ENCODE measurements at places on chromosomes 5 and 9.

- no peak for DNase-seq
These were observed 1062.3 kb upstream of the CDH10 start for GRCh38 chr5:25707093-25707492.

GRCh38 chr5:135642934-135643333 is 64.1 kb upstream of the CXCL14 start:
- DNase-seq = no peak

DNA sequence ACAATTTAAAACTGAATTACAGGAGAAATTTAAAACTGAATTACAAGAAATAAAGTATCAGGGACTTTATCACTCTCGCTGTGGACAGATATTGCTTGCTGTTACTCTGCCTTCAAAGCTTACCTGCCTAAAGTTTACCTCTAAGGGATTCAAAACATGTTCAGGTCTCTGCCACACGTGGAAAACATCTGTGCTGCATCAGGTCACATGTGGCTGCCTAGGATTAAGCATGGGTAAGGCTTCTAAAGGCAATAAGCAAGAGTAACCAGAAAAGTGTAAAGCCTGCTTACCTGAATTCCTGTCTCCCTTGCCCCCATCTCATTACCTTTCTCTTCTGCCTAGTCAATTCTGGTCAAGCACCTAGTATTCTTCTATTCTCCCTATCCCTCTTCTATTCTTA is 18.9 kb downstream of the MINAR2 start:
- DNase-seq = no peak

GRCh38 chr5:16593628-16594027 is 23.2 kb downstream of the RETREG1 start:
- no peak for DNase-seq

GRCh38 chr5:167916706-167917105 is 374.7 kb upstream of the WWC1 start:
- peak; percentile 21 for DNase-seq

GRCh38 chr9:2413160-2413805 is 208.3 kb upstream of the VLDLR start:
- no peak for DNase-seq

- no peak for DNase-seq
These were observed 102.5 kb upstream of the CDH10 start for GRCh38 chr5:24747327-24747726.

GRCh38 chr9:90274725-90275124 is 367.9 kb downstream of the DIRAS2 start:
- no peak for DNase-seq

GRCh38 chr9:130345897-130346385 is 80.4 kb downstream of the HMCN2 start:
- DNase-seq = no peak

DNA sequence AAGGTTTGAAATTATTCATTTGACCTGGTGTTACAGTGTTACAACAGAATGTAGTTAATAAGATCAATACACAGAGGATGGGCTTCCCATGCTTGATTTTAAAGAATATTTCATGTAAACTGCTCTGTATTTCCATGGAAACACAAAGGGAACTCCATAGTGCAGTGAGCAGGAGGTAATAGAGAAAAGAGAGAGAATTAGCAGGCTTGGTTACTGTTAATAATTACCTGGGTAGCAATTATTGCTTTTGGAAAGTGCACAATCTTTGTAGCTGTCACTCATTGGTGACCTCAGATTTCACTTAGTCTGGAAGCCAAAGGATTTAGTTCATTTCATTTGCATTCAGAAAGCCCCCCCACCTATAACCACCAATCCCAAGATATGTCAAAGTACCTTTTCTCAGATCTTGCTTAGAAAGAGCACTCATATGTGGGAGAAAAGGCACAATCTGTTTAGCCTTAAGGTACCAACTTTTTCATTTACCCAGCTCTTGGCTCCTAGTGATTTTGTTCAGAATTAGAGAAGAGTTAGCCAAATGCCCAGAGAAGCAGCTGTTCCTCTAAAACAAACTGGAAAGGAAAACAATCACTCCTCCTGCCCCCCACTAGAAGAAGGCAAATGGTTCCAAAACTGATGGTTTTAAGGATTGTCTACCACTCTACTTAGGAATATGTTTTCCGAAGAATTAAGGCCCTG is 234.5 kb upstream of the SLC24A2 start:
- no peak for DNase-seq

DNA sequence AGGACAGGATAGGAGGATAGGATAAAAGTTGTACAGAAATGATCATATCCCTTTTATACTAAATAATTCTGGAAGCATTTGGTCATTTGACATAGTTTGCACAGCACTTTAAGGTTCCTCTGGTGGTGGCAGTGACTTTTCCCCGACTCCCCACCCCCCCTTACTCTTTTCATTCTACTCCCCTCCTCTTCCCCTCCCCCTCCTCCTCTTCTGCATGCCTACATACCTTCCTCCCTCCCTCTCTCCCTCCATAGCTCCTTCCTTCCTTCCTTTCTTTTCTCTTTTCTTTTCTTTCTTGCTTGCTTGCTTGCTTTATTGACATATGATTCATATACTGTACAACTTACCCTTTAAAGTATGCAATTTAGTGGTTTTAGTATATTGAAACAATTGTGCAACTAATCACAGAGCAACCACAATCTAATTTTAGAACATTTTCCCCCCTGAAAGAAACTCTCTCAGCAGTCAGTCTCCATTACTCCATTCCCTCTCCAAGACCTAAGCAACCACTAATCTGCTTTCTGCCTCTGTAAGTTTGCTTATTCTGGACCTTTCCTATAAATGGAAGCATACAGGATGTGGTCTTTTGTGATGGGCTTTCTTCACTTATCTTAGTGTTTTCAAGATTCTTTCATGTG is 159.0 kb downstream of the HACD4 start:
- DNase-seq = peak; percentile 93

DNA sequence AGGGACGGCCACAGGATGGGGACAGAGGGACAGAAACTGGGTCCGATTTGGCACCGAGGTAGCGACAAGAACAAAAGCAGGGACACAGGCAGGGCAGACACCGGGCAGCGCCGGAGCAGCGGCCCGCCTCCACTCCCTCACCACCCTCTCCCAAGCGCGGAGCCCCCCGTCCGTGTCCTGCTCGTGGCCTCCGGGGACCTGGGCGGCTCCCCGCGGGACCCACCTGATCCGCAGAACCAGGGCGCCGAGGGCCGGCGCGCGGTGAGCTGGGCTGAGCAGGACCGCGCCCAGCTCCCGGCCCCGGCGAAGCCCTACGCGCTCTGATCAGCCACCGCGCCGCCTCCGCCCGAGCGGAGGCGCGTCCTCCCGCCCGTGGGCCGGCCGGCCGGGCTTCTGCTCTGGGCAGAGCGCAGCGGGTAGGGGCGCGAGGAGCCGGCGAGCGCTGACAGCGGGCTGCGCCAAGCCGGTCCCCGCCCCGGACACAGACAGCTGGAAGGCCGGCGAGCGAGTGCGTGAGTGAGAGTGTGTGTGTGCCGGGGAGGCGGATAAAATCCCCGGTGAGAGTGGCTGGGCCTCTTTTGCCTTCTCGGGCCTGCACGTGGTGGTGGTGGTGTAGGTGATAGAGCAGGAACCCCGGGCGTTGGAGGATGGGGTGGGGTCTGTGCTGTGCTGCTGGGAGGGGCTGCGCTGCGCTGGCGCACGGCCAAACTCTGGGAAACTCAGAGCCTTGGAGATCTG is at the start of gene GGTA1:
Gene GGTA1 (minus strand): TSS at position 418 of the 738 bp plus-strand sequence. CDS start 31,922 bp downstream, outside the sequence.
- peak; percentile 50 for DNase-seq

GRCh38 chr5:73605223-73606087 is 20.5 kb upstream of the ARHGEF28 start:
- DNase-seq = peak; percentile 42

- peak; percentile 38 for DNase-seq
These were observed 71.5 kb downstream of the ABCA1 start for GRCh38 chr9:104856413-104856941.

GRCh38 chr9:109251080-109251775 is 69.6 kb downstream of the EPB41L4B start:
- peak; percentile 65 for DNase-seq

DNA sequence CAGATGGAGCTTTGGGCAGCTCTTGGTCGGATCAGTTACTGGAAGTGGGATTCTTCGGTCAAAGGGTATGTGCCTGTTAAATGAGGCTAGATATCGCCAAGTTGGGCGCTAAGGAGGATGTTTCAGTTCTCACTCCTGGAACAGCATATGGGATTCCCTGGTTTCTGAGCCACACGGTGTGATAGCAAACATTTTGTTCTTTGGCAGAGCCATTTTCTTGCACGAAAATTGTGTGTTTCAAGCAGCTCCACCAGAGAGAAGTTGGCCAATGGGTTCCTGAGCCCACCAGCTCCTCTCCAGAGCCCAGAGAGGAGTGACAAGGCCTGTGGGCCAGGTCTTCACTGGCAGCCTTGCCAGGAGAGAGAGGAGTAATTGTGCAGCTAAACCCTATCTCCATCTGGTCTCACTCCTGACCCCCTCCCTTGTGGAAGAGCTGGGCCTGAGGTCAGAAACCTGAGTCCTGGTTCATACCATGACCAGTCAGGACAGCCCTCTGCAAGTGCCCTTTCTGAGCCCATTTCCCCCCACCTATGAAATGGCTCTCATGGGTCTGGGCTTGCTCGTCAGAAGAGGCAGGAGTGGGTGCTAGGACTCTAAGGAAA is 10.7 kb upstream of the SLC6A7 start:
- no peak for DNase-seq

GRCh38 chr5:76920491-76920890 is 32.4 kb upstream of the CRHBP start:
- no peak for DNase-seq

DNA sequence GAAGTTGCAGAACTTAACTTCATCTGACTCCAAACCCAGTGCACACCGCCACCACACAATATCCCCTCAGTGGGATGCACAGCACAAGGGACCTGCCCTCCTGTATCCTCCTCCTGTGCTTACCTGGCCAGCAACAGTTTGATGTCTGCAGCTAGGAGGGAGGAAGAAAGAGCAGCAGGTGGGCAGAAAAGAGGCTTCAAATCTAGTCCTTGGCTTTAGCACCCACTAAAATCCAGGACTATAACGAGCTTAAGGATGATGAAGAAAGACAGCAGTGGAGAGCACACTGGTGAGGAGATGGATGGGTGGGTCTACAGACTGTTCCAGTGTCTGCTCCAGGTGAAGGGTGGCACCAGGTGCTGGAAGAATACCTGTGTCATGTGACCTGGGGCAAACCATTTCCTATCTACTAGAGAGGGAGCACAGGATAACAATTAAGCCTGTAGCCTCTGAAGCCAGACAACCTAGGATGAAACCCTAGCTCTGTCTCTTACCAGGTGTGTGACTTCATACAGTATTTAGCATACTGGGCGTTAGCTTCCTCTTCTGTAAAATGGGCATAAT is 100.0 kb downstream of the SH3TC2 start:
- DNase-seq = no peak

GRCh38 chr9:110753731-110754231 is 85.2 kb downstream of the MUSK start:
- DNase-seq = peak; percentile 77

- no peak for DNase-seq
These were observed 62.2 kb downstream of the DMRTA1 start for GRCh38 chr9:22508790-22509189.

DNA sequence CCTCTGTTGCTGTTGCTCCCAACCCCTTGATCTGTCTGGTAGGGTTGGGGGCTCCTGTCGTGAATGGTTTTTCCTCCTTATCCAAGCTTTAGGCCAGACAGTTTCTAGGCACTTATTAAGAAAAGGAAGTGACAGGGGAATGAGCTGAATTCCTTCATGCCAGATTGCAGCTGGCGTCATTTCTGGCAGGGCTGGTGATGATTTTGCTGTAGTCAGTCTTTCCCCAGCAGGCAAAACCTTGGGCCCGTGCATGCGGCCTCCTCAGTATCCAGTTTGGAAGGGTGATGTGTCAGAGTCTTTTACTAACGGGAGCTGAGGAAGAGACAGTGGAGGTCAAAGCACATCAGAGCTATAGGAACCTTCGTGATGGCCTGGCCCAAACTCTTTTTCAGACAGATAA is 58.8 kb downstream of the COL27A1 start:
- DNase-seq = peak; percentile 48

DNA sequence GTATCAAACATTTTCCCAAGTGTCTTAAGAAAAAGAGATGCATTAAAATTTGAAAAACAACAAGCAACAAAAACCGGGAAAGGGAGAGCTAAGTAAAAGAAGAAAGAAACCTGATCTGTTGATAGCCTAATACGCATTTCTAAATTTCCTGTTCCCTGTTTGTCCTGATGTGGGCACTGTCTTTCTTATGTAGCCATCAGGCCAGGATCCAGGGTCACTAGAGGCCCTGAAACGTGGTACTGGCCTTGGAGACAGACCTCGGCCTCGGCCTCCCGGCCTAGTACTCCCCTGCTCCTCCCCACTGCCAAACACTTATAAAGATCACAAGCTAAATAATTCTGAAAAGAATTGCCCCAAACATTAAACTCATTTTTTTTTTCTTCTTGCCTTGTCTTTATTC is 547.2 kb downstream of the IRX1 start:
- DNase-seq = no peak

- no peak for DNase-seq
These were observed 123.2 kb downstream of the TLE1 start for GRCh38 chr9:81566074-81566698.

DNA sequence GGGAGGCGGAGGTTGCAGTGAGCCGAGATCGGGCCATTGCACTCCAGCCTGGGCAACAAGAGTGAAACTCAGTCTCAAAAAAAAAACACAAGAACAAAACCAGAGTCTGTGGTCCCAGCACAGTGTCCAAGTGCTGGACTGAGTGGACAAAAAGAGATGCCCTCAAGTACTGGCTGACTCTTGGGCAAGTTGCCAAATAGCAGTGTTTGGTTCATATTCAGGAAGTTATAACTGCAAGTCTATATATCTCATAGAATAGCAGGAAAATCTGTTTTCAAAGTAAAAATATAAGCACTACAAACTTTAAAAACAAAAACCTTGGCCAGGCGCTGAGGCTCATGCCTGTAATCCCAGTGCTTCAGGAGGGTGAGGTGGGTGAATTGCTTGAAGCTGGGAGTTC is 7.3 kb downstream of the HABP4 start:
- DNase-seq = no peak

GRCh38 chr5:143708672-143709071 is 103.3 kb upstream of the HMHB1 start:
- DNase-seq = no peak

- no peak for DNase-seq
These were observed 4.8 kb upstream of the FGF1 start for GRCh38 chr5:142690667-142691066.

- peak; percentile 90 for DNase-seq
These were observed 18.1 kb upstream of the RGMB start for GRCh38 chr5:98755406-98755805.

GRCh38 chr9:101977614-101978210 is 239.3 kb upstream of the GRIN3A start:
- peak; percentile 12 for DNase-seq

DNA sequence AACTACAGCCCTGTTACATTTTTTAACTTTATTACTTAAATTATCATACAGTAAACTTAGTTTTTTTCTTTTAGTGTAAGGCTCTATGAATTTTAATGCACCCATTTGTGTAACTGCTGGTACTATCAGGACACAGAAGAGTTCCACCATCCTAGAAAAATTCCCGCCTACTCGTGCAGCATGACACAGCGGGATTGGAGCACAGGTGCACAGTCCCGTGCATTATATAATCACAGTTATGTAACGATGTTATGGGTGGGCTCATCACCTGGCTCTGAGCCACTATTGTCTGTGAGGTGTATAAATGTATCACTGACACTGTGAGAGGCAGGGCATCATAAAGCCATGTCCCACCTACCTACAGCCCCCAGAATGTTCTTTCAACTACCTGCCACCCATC is 80.7 kb downstream of the DRD1 start:
- no peak for DNase-seq

GRCh38 chr5:1765141-1765879 is 34.3 kb downstream of the MRPL36 start:
- peak; percentile 13 for DNase-seq
